ENCODE measurements at places on chromosomes 5 and 9. TPM values are rescaled to one million over a fixed set of nuclear protein-coding genes. Genes with fewer than 3 reads are reported as not detected.

WDR36 gene
- 33.5 TPM for total RNA-seq

AJM1 gene
- total RNA-seq, result 3.6 TPM

HAPLN1 gene
- 4.9 TPM for total RNA-seq

TSSK1B gene
- not detected for total RNA-seq

RPS14 gene
- 2,300 TPM for total RNA-seq

SPAAR gene
- not detected for total RNA-seq

DNA sequence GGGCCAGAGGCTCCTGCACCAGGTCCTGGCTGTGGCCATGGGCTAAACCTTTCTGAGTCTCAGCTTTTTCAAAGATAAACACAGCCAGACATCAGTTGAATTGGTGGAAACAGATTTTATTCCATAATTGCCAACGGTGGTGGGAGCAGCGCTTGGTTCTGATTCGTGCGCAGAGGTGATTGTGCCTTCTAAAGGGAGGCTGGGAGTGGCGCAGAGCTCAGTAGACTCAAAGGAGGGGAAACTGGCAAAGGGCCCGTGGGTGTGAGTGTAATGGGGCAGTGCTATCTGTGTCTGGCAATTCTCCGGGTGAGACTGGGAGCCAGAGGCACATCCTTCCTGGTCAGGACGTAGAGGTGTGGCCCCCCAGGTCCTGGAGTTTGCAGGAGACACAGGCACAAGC lies 169.4 kb upstream of the PPP1R26 start:
- H3K27ac ChIP-seq, result no peak overlapping the region
- DNase-seq, result no peak
- no peaks in the 10 kb centered on the region for H3K4me1 ChIP-seq
- no peaks in the 10 kb centered on the region for H3K27me3 ChIP-seq

DNA sequence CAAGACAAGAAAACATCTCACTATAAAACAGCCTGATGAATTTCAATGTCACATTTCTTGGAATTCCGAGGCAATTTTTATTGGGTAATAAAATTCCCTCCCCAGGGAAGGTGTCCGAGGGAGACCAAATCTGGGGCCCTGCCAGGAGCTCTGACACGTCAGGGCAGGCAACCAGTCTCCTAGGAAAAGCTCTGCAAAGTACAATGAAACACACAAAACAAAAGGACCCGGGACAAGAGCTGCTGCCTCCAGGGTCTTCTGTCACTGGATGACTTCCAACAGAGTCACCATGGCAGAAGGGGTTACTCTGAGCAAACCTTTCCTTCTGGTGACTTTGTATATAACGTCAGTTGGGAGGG lies 50.8 kb downstream of the SAXO1 start:
- no peaks in the 10 kb centered on the region for H3K36me3 ChIP-seq
- H3K27ac ChIP-seq, result no peak overlapping the region
- DNase-seq, result no peak
- H3K4me1 ChIP-seq, result no peaks in the 10 kb centered on the region
- no peaks in the 10 kb centered on the region for H3K27me3 ChIP-seq

GRCh38 chr5:169183576-169183975 lies 117.4 kb downstream of the SLIT3 start:
- no peak overlapping the region for H3K4me3 ChIP-seq
- no peak overlapping the region for H3K27ac ChIP-seq
- no peaks in the 10 kb centered on the region for H3K36me3 ChIP-seq
- DNase-seq, result no peak
- H3K4me1 ChIP-seq, result peaks cover 24% of the 10 kb centered on the region
- H3K27me3 ChIP-seq, result no peaks in the 10 kb centered on the region

DNA sequence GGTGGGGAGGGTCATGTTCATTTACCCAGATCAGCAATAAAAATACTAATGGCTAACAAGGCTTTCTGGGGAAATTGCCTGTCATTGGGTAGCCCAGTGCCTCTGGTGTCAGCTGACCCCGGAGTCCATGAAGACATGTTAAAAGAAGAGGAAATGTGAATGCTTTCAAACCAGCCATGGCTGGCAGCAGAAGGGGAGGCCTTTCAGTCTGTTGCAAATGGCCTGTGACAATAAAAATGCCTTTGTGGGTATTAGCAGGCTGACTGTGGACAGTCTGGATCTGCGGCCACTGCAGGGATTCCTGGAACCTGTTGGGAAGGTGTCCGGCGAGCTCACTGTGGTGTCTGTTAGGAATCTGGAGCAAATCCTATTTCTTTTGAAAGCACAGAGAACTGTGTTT lies 7.5 kb downstream of the ABL1 start:
- H3K27ac ChIP-seq, result no peak overlapping the region
- H3K36me3 ChIP-seq, result no peaks in the 10 kb centered on the region
- DNase-seq, result no peak
- no peaks in the 10 kb centered on the region for H3K27me3 ChIP-seq

DNA sequence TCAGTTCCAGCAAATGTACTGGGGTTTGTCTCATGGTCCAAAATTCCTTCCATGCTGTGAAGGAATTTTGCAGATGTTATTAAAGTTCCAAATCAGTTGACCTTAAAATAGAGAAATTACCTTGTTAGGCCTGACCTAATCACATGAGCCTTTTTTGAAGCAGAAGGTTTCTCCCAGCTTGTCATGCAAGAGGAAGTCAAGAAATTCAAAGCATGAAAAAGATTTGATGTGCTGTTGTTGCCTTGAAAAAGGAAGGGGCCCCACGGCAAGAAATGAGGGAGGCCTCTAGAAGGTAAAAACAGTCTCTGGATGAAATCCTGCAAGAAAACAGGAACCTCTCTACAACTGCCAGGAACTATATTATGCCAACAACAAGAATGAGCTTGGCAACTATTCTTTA lies 24.2 kb upstream of the HAPLN1 start:
- peaks cover 7% of the 10 kb centered on the region for H3K4me1 ChIP-seq
- no peak overlapping the region for H3K27ac ChIP-seq
- no peak overlapping the region for H3K4me3 ChIP-seq

GRCh38 chr9:130234340-130235260 lies 31.0 kb upstream of the HMCN2 start:
- H3K4me3 ChIP-seq, result no peak overlapping the region
- no peaks in the 10 kb centered on the region for H3K36me3 ChIP-seq
- no peak for DNase-seq
- no peaks in the 10 kb centered on the region for H3K4me1 ChIP-seq
- no peaks in the 10 kb centered on the region for H3K27me3 ChIP-seq
- H3K27ac ChIP-seq, result no peak overlapping the region

DNA sequence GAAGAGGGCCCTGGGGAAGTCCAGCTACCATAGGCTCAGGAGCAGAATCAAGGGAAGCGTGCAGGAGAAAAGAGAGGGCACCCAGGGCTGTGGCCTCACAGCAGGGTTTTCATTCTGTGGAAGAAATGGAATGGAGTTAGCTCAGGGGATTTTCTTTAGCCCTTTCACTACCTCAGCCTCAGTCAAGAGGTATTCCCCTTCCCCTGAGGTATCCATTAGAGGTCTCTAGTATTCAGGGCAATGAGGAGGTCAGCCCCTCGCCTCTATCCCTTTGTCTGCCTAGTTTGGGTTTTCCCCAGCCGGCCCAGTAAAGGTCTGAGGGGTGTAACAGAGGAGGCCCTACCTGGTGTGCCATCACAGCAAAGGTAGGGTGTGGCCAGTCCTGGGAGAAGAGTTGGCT lies 21.5 kb downstream of the GFRA3 start:
- DNase-seq, result no peak
- H3K27me3 ChIP-seq, result no peaks in the 10 kb centered on the region
- H3K4me1 ChIP-seq, result no peaks in the 10 kb centered on the region
- no peak overlapping the region for H3K4me3 ChIP-seq
- no peaks in the 10 kb centered on the region for H3K36me3 ChIP-seq

DNA sequence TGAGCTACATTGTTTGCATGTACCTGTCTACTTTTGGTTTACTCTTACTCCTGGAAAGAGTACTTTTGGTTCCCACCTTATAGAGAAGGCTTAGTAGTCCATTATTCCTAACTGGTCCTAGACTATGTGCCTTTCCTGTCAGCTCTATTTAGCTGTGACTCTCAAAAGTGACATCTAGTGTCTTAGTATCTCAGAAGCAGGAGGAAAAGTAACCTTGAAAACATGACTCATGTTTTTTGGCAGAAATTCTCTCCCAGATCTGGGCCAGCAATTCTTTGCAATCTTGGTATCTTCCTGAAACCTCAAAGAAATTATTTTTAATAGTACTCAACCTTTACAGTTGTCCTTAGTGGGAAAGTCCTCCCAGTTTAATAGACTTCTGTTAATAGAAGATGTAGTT lies 691.7 kb upstream of the SEMA6A start:
- H3K36me3 ChIP-seq, result no peaks in the 10 kb centered on the region
- no peak for DNase-seq
- no peaks in the 10 kb centered on the region for H3K4me1 ChIP-seq
- H3K4me3 ChIP-seq, result no peak overlapping the region

DNA sequence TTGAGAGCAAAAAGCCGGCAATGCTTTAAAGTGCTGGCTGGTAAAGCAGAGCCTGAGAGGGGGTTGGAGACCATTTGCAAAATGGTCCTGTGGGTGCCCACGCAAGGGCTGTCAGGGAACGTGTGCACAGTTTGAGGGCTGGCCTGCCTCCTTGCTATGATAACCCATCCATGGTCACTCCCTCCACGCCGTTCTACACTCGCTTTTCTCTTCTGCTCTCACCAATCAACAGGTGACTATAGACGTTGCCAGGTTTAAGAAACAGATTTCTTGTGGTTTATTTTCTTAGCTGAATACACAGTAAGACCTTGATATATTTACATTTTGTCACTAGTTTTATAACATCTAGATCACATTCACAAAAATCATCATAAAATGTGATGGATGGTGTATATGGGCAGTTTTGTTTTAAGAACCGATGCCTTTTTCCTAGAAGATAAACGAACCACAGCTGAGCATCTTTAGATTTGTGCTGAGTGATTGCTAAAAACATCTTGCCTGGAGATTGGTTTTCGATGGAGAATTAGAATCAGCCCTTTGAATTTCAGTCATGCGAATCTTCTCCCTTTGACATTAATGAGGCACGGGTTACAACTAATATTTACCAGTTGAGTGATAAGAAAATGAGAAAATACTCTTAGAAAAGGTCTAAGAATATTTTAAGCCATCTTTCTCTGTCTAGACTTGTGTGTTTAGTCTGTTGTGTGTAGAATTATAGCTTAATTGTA lies 13.9 kb downstream of the MAP1B start:
- H3K4me1 ChIP-seq, result no peaks in the 10 kb centered on the region
- H3K4me3 ChIP-seq, result no peak overlapping the region
- no peak for DNase-seq

- no peak for DNase-seq
- H3K27ac ChIP-seq, result no peak overlapping the region
- H3K4me1 ChIP-seq, result no peaks in the 10 kb centered on the region
- H3K36me3 ChIP-seq, result no peaks in the 10 kb centered on the region
- no peaks in the 10 kb centered on the region for H3K27me3 ChIP-seq
- no peak overlapping the region for H3K4me3 ChIP-seq
Observed at GRCh38 chr9:86042199-86042978, 57.0 kb downstream of the GOLM1 start.

All from Caco-2 (cell line).